ENCODE measurements at places on chromosomes 11 and 22.

GRCh38 chr11:12411806-12412727 lies 34.7 kb downstream of the PARVA start:
- DNase-seq: peak; percentile 64

DNA sequence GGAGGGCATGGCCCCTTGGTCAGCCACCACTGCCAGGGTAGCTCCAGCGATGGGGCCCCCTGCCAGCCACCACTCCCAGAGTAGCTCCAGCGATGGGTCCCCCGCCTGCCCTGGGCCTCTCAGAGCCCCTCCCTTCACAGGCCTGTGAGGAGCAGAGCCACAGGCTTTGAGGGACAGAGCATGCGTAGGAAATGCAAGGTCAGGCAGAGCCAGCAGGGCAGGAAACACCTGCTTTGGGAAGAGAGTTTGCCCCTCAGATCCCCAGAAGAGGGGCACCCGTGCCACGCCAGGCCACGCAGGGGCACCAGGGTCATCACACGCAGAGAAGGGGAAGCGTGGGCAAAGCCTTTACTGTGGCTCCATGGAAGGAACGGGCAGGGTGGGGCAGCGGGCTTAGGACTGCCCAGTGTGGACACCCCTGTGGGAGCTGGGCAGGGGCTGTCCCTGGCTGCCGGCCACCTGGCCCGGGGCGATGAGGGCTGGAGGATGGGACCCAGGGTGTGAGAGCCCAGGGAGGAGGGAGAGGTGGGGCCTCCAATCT lies 477.8 kb downstream of the BRD1 start:
- DNase-seq: no peak

- DNase-seq: no peak
These were observed 57.8 kb downstream of the MED15 start for GRCh38 chr22:20565079-20565734.

DNA sequence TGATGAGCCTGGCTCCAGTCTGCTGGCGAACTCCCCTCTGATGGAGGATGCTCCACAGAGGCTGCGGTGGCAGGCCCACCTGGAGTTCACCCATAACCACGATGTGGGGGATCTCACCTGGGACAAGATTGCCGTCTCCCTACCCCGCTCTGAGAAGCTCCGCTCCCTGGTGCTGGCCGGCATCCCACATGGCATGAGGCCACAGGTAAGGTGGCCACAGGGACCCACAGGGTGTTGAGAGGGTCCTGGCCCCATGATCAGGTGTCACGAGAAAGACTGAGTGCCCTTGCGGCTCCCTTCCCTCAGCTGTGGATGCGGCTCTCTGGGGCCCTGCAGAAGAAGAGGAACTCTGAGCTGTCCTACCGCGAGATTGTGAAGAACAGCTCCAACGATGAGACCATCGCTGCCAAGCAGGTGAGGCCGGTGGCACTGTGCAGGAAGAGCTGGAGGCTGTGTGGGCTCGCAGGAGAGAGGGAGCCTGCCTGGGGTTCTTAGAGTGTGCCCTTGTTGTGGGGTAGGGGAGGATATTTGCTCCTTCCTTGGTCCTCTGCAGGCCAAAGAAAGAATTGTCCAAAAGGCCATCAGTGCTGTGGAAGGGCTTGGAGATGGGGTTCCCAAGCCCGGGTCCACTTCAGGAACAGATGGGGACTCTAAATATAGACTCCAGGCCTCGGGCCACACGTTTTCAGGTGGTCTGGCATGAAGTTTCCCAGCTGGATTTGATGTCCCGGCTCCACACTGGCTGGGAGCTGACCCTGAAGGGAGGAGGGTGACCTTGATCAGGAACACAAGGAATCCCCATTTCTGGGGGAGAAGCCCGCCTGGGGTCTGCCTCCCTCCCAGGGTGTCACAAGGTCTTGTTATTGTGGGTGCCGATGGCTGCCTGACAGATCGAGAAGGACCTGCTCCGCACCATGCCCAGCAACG lies 34.1 kb downstream of the SGSM3 start:
- no peak for DNase-seq

All from left kidney (tissue), 8 donors.